Diencephalon (tissue), 1 donor: ENCODE measurements at places on chromosomes 3 and 15. TPM values are rescaled to one million over a fixed set of nuclear protein-coding genes. Genes with fewer than 3 reads are reported as not detected.

The PLIN1 gene
- under 0.01 TPM for total RNA-seq

The SERPINI2 gene
- 3.7 TPM for total RNA-seq

The TRH gene
- 29.1 TPM for total RNA-seq

The CEMIP gene
- 3.9 TPM for total RNA-seq

The GOLGA6B gene
- not detected for total RNA-seq
